ENCODE measurements at places on chromosomes 2 and 18.
A peak's percentile ranks its signal among the peaks of the same experiment; 100 is the strongest.

GRCh38 chr18:58024139-58024538 lies 19.9 kb upstream of the NEDD4L start:
- no peak for DNase-seq

DNA sequence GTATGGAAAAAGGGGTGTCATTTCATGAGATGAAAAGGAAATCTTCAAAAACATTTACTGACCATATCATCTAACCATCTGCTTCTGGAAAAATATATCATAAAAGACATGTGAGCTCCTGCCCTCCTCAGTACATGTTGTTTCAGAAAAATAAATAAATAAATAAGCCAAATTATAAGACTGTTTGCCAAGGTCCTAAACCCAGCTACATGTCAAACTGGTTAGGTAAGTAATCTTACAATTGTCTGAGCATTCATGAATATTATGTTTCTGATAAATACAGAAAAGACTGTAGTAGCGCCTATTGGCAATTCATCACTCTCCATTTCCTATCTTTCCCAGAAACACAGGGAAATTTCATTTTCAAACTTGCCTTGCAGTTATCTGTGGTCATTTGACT lies 138.9 kb upstream of the SETBP1 start:
- no peak for DNase-seq

DNA sequence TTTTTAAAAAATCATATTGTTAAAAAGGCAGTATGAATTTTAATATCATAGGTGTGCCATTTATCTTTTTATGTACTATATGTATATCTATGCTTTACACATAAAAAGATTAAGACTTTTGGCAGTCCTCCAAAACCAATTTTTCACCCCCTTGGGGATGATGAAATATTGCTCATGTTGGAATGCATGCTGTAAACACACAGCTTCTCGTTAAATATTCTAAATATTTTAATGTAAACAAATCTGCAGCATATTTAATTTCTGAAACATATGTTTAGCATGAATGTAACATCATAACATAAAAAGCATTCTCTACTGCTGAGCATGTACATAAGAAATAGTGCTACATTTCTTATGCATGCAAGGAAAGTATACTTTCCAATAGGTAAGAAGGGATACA lies 484.3 kb upstream of the LRATD1 start:
- DNase-seq = no peak

DNA sequence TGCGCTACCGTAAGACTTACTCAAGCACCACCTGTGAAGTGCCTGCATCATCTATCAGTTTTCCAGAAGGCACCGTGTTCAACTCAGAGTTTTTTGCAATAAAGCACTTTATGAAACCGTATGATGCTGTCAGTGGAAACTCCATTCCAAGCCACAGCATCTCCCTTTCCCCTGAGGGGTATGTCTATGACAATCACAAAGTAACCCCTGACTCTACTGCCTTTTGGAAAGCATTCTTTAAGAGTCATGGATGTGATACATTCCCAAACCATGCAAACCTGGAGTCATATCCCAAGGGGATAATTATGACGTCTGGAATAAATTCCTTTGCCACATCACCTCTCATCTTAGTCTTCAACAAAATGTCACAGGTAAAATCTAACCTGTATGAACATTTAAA lies 39.2 kb downstream of the UNC50 start:
- DNase-seq = no peak

DNA sequence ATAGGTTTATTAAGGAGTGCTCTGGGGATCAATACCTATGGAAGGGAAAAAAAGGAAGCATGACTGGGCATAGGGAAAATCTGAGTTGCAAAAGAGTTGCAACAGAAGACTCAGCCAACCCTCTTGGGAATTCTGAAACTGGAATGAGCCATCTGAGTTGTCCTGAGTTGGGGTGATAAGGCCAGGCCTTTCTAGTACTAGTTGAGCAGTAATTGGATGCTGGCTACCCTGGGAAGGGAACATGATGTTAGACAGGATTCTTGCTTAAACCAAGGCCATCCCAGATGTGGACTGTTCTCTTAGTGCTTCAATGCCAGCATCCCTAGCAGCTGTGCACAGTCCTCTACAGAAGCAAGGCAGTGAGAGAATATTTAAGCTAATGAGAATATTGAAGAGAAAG lies 348.8 kb upstream of the GULP1 start:
- no peak for DNase-seq

GRCh38 chr2:118061135-118061955 lies 26.9 kb upstream of the INSIG2 start:
- peak; percentile 15 for DNase-seq

DNA sequence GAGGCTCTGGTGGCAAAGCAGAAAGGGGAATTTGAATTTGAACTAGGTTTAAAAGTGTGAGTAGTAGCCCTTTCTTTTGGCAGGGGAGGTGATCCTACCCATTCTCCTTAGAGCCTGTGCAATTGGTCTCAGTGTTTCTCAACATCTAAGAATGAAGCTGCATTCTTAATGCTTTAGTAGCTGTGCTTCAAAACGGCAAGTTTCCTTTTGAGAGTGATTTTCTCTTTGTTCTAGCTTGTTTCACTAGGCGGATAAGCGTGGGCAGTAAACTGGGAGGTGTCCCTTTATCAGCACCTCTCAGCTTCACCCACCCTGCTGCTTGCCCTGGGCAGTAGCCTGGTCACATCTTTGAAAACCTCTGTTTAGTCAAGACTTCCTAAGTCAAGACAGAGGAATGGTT lies 6.7 kb downstream of the CRIM1 start:
- no peak for DNase-seq

DNA sequence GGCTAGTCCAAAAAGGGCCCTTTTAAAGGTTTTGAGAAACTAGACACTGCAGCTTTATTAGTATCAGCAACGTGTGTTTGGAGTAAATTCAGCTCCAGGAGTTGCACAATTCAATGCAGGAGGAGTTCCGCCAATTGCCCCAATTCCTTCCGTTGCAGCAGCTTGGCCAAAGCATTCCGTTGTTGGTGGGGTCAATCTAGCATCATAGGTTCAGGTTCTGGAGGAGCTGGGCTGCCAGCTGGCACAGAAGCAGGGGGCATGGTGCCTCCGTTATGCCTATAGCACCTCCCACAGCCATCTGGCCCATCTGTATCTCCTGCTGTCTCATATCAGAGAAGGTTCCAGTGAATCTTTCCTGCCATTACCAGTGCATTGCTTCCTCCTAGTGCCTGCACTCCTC lies 55.4 kb downstream of the REL start:
- no peak for DNase-seq

DNA sequence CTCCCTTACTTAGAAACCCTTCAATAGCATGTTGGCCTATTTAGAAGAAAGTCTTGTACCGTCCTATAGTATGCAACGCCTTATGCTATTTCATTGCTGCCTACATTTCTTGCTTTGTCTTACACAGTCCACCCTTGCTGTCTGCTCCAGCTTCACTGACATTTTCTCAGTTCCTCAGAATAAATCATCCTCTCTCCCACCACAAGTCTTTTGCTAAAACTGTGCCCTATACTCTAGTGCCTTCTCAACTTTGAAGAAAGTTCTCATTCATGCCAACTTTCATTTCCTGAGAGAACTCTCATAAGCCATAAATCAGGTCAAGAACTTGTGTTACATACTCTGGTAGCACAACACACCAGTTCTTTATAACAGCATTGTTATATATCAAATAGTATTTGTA lies 54.3 kb upstream of the COL3A1 start:
- no peak for DNase-seq

GRCh38 chr18:59021500-59021899 lies 118.2 kb upstream of the SEC11C start:
- no peak for DNase-seq

GRCh38 chr2:240432820-240433801 lies 2.4 kb upstream of the GPC1 start:
- DNase-seq = no peak

GRCh38 chr2:158637357-158637756 lies 157.8 kb upstream of the DAPL1 start:
- no peak for DNase-seq

- no peak for DNase-seq
Observed at GRCh38 chr2:54663424-54664030, 59.9 kb upstream of the EML6 start.

GRCh38 chr2:61214171-61214570 lies 52.2 kb downstream of the C2orf74 start:
- DNase-seq = no peak

DNA sequence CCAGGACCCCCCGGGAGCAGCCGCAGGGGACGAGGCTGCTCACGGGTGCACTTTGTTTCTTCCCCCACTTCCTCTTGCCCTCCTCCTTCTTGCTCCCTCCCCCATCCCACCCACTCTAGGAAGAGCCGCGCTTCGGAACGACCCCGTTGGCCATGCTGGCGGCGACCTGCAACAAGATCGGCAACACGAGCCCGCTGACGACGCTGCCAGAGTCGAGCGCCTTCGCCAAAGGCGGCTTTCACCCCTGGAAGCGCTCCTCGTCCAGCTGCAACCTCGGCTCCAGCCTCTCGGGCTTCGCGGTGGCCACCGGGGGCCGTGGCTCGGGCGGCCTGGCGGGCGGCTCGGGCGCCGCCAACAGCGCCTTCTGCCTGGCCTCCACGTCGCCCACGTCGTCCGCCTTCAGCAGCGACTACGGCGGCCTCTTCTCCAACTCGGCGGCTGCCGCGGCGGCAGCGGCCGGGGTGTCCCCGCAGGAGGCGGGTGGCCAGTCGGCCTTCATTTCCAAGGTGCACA lies 1.3 kb downstream of the SP9 start:
- DNase-seq = no peak

GRCh38 chr18:49076654-49077166 lies 125.9 kb upstream of the SMAD7 start:
- no peak for DNase-seq

GRCh38 chr2:130963849-130964793 lies 127.4 kb downstream of the ARHGEF4 start:
- no peak for DNase-seq

DNA sequence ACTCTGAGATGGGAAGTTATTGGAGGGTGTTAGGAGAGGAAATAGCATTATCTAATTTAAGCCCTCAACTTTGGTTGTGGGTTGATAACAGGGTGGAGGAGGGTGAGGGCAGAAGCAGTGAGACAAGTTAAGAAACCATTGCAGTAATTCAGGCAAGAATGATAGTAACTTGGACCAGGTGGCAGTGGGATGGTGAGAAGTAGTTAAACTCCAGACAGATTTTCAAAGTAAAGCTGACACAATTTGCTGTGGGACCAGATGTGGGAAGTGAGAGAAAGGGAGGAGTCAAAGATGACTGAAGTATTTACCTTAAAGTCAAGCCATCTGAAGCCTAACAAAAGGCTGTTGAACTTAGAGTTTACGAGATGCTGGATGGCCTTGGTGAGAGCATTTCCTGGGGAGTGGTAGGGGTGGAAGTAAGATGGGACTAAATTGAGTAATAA lies 163.2 kb upstream of the KLF7 start:
- DNase-seq = no peak

DNA sequence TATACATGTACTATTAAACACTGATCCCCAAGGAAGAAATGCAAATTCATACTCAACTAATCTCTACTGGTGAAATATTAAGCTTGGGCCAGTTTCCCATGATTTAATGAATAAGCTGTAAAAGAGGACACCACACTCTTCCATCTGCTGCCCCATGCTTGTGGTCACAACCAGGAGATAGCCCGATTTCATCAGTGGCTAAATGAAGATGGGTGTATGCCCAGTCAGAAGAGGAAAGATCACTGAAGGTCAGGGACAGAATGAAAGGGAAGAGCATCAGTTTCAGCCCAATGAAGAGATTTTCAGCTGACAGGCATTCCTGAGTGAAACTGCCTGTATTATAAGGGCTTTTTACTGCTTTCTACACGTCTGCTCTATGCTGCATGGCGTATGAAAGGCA lies 103.5 kb downstream of the KCNS3 start:
- no peak for DNase-seq

DNA sequence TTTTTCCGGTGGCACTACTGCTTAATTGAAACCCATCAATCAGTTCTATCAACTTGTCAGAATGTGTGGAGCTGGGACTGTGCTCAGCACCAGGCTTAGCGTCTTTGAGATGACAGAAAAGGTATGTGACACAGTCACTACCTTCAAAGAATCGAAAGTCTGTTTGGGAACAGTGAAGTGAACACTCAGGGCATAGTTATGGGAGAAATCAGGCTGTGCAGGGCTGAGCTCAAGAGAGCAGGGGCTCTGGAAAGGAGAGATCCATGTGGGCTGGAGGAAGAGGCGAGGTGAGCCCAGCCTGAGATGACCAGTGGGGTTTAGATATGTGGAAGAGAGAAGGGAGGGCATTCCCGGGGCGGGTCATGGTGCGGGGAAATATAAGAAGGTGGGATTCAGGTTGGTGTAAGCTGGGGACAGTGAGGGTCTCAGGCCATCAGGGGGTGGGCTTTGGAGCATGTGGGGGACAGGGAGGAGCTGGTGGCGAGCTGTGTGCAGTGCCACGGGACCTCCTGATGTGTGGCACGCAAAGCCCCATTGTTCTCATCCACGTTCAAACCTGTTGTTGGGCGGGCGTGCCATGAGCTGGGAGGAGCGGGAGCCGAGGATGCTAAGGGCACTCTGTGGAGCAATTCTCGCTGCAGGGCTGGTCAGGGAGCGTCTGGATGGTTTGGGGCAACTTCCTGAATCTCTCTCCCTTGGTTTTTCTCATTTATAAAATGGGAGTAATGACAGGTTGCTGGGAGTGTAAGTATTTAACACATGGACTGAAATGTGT lies 72.5 kb downstream of the VAPA start:
- DNase-seq = no peak

GRCh38 chr2:123002660-123003248 lies 1022.3 kb upstream of the CNTNAP5 start:
- no peak for DNase-seq

GRCh38 chr2:217258170-217258569 lies 398.3 kb upstream of the TNP1 start:
- DNase-seq = no peak

DNA sequence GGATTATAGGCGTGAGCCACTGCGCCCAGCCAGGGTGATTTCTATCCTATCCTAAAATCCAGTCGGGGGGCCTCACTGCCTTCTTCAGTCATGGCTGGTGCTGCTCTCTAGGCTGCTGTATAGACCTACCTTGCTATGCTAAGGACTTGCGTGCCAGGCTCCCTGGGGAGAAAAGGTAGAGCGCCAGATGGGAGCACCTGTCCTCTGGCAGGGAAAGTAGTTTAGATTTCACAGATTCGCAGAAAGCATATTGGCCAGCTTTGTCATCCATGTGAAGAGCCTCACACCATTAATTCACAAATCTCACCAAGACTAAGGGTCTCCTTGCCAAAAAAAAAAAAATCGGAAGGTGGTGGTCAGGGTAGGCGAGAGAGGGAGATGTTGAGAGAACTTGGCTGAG lies 217.6 kb downstream of the ATAD2B start:
- DNase-seq = no peak

DNA sequence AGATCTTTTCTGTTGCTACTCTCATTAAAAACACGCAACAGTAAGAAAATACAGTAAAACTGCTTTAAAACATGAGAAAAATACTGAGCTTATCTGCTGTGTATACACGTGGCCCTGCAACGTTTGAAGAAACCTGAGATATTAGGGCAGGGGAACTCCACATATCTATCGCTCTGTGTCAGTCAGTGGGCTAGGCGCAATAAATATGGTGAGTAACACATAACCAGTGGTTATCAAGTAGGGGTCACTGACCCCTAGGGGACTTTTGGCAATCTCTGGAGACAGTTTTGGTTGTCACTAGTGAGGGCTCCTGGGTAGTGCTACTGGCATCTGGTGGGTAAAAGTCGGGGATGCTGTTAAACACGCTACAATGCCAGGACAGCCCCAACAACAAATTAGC lies 14.9 kb downstream of the STAT1 start:
- DNase-seq = no peak

- no peak for DNase-seq
Observed at GRCh38 chr2:55395724-55396605, 23.7 kb downstream of the CCDC88A start.

GRCh38 chr2:124283096-124283495 lies 258.0 kb downstream of the CNTNAP5 start:
- DNase-seq = no peak

All from Panc1 (cell line).